ENCODE measurements at places on chromosomes 3 and 15. TPM values are rescaled to one million over a fixed set of nuclear protein-coding genes. Genes with fewer than 3 reads are reported as not detected.

The OIP5 gene
- total RNA-seq, result 0.88 TPM

The FBN1 gene
- total RNA-seq, result 830 TPM

The RARRES1 gene
- total RNA-seq, result 26.0 TPM

The CHRM5 gene
- total RNA-seq, result 0.06 TPM

The ASB14 gene
- total RNA-seq, result not detected

The FMN1 gene
- 1.3 TPM for total RNA-seq

The IFT57 gene
- total RNA-seq, result 32.9 TPM

The HIGD2B gene
- not detected for total RNA-seq

The FSIP1 gene
- 0.25 TPM for total RNA-seq

The AGBL1 gene
- total RNA-seq, result not detected

The C3orf80 gene
- total RNA-seq, result 0.10 TPM

The IQCF6 gene
- total RNA-seq, result not detected

The RNU5B-1 gene
- not detected for total RNA-seq

The RLBP1 gene
- total RNA-seq, result not detected

The SCN5A gene
- 0.05 TPM for total RNA-seq

The GPR149 gene
- total RNA-seq, result not detected

The TGM5 gene
- total RNA-seq, result not detected
